ENCODE measurements at places on chromosomes 6 and 20.
A peak's percentile ranks its signal among the peaks of the same experiment; 100 is the strongest.

- no peak for DNase-seq
Measured at GRCh38 chr20:33394718-33395117, 6.6 kb downstream of the CDK5RAP1 start.

GRCh38 chr6:18328540-18328939, 58.6 kb upstream of the RNF144B start:
- no peak for DNase-seq

- no peak for DNase-seq
Measured at GRCh38 chr6:64100702-64101303, 465.2 kb downstream of the PHF3 start.

- no peak for DNase-seq
Measured at GRCh38 chr6:66321017-66321416, 614.0 kb upstream of the EYS start.

- DNase-seq: no peak
Measured at GRCh38 chr20:54184904-54185626, 11.3 kb upstream of the CYP24A1 start.

DNA sequence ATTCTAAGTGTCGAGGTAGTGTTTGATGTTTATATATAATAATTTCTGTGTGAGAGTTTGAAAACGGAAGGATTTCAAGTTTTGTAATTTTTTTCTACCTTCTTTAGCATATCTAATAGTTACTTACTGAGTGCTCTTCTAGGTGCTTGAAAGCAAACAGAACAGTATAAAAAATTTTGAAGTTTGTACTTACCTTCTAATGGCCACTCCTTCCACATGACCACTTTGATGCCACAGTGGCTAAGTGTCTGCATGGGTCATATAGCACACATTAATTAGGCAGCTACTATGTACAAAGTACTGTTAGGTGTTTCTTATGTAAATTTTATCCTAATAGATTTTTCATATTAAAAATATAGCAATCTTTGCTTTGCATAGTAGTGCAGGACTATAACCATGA, 21.1 kb downstream of the RPRD1B start:
- DNase-seq: no peak

DNA sequence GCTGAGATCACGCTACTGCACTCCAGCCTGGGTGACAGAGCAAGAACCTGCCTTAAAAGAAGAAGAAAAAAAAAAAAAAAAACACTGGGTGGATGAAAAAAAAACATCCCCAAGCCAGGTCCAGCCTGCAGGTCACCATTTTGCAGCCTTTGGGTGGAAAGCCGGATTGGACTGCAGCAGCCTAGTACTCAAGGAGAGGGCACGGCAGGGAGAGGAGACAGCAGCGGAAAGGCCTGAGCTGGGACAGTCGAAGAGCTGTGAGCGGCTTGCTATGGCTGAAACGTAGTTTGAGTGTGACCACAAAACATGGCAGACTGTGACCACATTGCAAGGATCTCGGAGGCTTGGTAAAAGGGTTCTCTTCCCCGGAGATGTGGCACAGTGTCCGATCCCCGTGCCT, 173.0 kb downstream of the NFATC2 start:
- DNase-seq: no peak

DNA sequence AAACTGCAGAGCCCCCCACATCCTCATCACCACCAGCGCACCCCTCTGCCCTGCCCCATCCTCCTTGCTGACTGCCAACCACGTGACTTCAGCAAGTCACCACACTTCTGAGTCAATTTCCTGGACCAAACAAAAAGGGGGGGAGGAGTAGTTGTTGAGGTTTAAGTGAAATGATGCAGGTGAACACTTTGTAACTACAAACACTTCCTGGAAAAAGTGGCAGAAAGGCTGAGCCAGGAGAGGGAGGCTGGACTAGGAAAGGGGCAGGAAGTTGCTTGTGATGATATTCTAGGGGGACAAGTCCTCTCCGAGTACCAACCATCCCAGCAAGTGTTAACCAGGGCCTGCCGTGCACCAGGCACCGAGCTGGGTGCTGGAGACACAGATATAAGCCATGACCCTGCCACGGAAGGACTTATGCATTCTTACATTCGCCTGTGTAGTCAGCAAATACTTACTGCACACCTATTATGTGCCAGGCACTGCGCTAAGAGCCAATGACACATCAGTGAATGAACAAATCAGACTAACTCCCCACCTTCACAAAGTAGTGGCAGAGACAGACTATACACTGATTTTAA, 67.3 kb downstream of the PREX1 start:
- peak; percentile 28 for DNase-seq

GRCh38 chr6:119218548-119218947, 131.0 kb downstream of the MAN1A1 start:
- DNase-seq: no peak

- DNase-seq: no peak
Measured at GRCh38 chr20:1324598-1325172, 4.3 kb downstream of the SDCBP2 start.

- DNase-seq: no peak
Measured at GRCh38 chr6:69735027-69735426, 61.8 kb downstream of the LMBRD1 start.

DNA sequence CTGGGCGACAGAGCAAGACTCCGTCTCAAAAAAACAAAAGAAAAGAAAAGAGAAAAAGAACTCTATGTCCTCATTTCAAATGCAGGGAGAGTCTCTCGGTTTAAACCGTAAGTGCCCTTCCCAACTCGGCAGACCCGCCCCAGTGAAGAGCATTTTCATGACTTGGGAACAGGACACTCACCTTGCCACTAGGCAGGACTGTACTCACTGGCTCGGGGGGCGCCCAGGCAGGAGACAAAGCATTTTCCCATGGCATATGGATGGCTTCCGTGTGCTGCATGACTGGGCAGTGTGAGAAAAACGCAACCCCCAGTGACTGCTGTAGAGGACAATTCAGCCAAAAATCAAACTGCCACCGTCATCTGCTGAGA, 23.7 kb upstream of the MRGBP start:
- DNase-seq: no peak

GRCh38 chr20:35012227-35013069, 56.8 kb downstream of the MYH7B start:
- no peak for DNase-seq

- no peak for DNase-seq
Measured at GRCh38 chr20:52755744-52756143, 216.4 kb upstream of the TSHZ2 start.

DNA sequence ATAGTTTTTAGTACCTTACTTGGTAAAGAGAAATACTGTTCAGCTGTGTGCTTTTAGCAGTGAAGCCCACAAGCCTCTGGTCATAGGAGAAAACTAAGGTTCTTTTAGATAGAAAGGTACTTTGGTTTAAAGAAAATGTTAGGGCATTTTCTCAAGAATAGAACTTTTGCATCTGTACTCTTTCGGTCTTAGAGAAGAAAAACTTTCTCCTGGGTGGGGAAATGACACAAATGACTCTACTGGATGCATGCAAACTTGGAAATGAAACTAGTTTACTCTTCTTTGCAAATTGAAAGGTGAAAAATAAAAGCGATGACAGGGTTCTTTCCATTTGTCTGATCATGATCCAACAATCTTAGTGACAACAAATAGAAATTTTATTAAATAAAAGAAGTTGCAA, 2.1 kb upstream of the TMEM217 start:
- DNase-seq: no peak

- DNase-seq: peak; percentile 55
Measured at GRCh38 chr6:30955367-30956042, 14.7 kb downstream of the MUCL3 start.

DNA sequence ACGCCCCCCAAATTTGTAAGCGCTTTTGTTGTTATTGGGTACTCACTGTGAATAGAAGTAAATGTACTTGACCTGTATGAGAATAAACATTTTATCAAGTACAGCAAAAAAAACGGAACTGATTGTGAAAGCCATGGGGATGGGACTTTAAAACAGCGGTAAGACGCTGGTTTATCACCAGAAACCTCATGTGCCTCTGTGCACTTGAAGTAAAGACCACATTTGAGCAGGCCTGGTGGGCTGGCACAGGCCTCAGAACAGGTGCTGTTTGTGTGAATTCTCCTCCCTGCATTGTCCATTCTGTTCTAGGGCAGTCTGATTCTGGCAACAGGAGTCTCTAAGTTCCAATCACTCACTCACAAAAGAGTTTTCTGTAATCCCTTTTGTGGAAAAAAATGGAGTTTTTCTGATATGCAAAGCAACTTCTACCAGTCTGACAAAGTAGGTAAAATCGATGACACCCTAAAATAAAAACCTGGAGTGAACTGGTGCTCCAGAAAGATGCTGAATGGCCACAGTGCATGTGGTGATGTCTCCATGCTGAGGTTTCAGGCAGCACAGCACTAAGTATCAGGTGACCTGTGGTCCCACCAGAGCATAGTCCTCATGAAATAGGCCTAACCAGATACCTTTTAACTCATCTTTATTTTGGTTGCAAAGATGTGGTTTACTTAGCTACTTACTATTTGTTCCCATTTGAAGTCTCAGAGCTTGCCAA, 53.9 kb downstream of the STX7 start:
- DNase-seq: no peak

DNA sequence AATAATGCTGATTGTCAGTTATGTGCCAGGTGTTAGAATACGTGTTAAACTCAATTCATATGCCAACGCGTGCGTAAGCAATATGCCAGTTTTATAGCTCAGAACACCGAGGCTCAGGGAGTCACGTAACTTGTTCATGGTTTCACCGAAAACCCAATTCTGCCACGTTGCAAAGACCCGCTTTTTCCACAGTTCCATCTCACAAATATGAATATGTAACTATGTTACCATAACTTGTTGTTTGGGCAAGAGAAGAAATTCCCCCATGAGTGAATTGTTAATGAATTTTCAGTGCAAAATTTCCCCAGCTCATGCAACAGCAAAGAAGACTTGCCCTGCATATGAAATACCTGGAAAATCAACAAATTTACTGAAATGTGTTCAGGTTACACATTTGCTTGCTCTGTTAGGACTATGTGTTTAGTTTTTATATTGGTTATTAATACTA, 30.1 kb downstream of the SF3B5 start:
- no peak for DNase-seq

DNA sequence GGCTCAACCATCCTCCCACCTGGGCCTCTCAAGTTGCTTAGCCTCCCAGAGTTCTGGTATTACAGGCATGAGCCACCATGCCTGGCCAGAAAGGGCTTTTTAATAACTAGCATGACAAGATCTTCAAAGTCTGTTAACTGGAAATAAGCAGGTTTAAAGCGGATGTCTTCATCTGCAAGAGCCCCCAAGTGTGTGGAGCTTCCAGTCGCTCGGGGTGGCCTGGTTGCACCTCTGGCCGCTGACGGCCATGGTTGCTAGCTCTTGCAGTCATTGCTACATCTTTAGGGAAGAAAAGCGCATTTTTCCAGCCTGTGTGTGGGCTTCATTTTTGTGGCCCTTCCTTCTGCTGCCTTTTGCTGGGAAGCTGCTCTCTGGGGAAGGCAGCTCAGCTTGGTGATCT, 7.8 kb downstream of the ARFGAP1 start:
- DNase-seq: no peak

DNA sequence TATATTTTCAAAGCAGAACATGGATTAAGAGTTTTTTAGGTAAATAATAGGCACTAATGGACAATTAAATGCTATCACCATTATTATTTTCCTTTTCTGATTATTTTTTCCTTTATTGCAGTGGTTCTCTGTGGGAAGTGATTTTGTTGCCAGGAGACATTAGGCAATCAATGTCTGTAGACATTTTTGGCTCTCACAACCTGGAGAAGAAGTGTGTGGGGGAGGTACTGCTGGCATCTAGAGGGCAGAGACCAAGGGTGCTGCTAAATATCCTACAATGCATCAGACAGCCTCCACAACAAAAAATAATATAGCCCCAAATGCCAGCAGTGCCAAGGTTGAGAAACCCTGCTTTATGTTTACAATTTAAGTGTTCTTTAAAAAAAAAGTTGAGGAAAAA, 8.3 kb downstream of the IFNGR1 start:
- DNase-seq: no peak

- DNase-seq: no peak
Measured at GRCh38 chr20:58718729-58719128, 26.1 kb downstream of the NPEPL1 start.

DNA sequence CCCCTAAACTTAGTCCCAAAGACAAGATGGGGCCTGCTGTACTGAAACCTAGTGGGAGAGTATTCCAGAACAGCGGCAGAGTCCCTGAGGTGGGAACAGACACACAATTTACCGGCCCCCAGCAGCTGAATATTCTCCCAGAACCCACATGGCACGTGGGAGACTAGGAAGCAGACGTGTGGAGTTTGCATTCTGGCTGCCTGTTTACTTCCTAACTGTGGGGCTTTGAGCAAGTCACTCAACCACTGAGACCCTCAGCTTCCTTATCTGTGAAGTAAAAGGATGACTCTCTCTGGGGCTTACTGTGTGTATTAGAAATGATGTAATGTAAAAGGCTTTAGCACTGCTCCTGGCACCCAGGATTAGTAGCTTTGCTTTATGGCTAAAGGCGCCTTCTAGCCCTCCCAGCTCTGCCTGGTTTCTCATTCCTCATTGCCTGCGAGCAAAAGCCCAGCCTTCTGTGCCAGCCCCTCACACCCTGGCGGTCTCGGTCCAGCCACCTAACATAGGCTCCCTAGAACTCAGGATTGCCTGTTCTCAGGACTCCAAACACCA, 353.1 kb downstream of the CDC5L start:
- DNase-seq: no peak

DNA sequence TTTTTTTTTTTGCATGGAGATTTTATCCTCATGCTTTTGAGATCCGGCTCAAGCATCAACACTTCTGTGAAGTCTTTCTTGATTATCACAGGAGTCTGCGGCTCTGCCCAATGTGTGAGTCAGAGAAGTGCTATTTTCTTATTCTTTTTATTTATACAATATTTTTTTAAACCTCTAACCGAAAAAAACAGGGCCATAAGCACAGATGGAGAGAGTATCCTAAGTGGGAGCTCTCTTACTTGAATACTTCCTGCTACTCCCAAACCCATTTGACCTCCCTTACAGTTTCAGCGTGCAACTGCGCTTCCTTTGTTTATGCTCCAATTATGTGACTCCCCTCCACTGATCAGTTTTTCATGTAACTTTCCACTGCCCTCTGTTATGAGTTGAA, 8.7 kb upstream of the ATXN1 start:
- no peak for DNase-seq

DNA sequence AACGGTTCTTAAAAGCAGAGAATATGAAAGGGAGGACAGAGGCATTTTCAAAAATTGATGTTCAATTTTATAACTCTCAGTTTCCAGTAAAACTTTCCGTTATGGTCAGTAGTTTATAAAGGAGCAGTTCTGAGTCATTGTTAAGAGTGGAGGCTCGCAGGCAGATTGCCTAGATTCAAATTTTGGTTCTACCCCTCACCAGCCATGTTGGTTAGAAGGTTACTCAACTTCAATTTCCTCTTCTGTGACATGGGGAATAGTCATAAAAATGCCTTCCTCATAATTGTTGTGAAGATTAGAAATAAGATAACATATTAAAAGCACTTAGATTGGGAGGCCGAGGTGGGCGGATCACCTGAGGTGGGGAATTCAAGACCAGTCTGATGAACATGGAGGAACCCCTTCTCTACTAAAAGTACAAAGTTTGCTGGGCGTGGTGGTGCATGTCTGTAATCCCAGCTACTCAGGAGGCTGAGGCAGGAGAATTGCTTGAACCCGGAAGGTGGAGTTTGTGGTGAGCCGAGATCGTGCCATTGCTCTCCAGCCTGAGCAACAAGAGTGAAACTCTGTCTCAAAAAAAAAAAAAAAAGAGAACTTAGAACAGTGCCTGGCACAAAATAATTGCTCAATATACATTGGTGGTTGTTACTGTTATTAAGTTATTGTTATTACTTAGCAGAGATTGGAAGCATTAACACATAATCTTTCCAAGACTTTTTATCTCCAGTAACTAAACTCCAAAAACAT, 348.9 kb downstream of the NRN1 start:
- no peak for DNase-seq

GRCh38 chr6:36546308-36546919, 865 bp downstream of the STK38 start:
- no peak for DNase-seq

GRCh38 chr20:39911497-39911896, 777.5 kb downstream of the MAFB start:
- no peak for DNase-seq
